ENCODE measurements at places on chromosomes 3 and 15. TPM values are rescaled to one million over a fixed set of nuclear protein-coding genes. Genes with fewer than 3 reads are reported as not detected.

Gene RAB6B
- 0.15 TPM for total RNA-seq

Gene C3orf20
- total RNA-seq, result not detected

Gene ITPKA
- 0.62 TPM for total RNA-seq

Gene TLR9
- not detected for total RNA-seq

Gene TRAT1
- not detected for total RNA-seq

Gene CEP97
- 6.6 TPM for total RNA-seq

Gene CHRNA7
- not detected for total RNA-seq

Gene TIMMDC1
- total RNA-seq, result 42.8 TPM

Gene GMPS
- total RNA-seq, result 85.2 TPM

Gene FSIP1
- total RNA-seq, result 0.76 TPM

Gene KCTD6
- total RNA-seq, result 5.5 TPM

Gene STRIT1
- total RNA-seq, result not detected

Gene NRG4
- total RNA-seq, result 0.19 TPM

Gene ATOSA
- total RNA-seq, result 3.2 TPM

Gene CCR4
- not detected for total RNA-seq

Gene CCR8
- not detected for total RNA-seq

Gene C3orf85
- not detected for total RNA-seq

Gene ISY1
- total RNA-seq, result 14.4 TPM

Gene IL12A
- 0.42 TPM for total RNA-seq

Gene ZBTB20
- 1.2 TPM for total RNA-seq

Gene MORC1
- total RNA-seq, result not detected

Gene ZNF80
- total RNA-seq, result not detected

Gene KNG1
- not detected for total RNA-seq

Gene CCK
- 1.0 TPM for total RNA-seq

Gene NDN
- 20.2 TPM for total RNA-seq

Gene RARRES1
- not detected for total RNA-seq

Gene SLCO3A1
- total RNA-seq, result 10.5 TPM

Gene CTXN2
- not detected for total RNA-seq

Gene CDHR4
- total RNA-seq, result not detected

Gene FEZF2
- total RNA-seq, result not detected

Gene GOLGA8J
- not detected for total RNA-seq

Gene KIF15
- 12.6 TPM for total RNA-seq

Gene ISL2
- total RNA-seq, result 0.11 TPM

Gene ERICH6
- total RNA-seq, result not detected

Gene PLAAT1
- total RNA-seq, result 0.19 TPM

Gene PLXNA1
- 100 TPM for total RNA-seq

Gene SLC7A14
- total RNA-seq, result not detected

Gene VIPR1
- total RNA-seq, result 1.5 TPM

Gene ADAMTS7
- total RNA-seq, result 0.76 TPM

Gene ZNF860
- 3.7 TPM for total RNA-seq

Gene RETNLB
- not detected for total RNA-seq

Gene TGM5
- 0.16 TPM for total RNA-seq

Gene LYZL4
- total RNA-seq, result not detected
